Amniotic stem cell (primary cell): ENCODE measurements at places on chromosomes 2 and 18.
A peak's percentile ranks its signal among the peaks of the same experiment; 100 is the strongest.

GRCh38 chr18:58671632-58672564 lies 633 bp downstream of the MALT1 start:
- DNase-seq: no peak

GRCh38 chr2:138671566-138671965 lies 108.6 kb downstream of the NXPH2 start:
- DNase-seq: no peak

DNA sequence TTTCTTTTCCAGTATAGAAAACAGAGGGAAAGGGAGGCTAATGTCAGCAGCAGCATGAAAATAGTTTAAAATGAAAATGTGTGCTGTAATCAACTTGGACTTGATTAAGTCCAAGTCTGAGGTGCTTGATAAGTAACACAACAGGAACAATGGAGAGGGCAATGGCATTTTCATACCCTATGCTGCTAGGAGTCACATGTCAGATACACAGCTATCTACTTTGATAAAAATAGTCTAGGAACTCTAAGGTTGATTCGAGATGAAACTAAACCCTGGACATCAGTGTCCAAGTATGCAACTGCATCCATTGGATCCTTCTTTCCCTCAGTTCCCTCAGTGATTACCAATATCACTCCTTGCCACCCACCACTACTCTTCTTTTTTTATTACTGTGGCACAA lies 4.6 kb upstream of the C18orf63 start:
- no peak for DNase-seq

DNA sequence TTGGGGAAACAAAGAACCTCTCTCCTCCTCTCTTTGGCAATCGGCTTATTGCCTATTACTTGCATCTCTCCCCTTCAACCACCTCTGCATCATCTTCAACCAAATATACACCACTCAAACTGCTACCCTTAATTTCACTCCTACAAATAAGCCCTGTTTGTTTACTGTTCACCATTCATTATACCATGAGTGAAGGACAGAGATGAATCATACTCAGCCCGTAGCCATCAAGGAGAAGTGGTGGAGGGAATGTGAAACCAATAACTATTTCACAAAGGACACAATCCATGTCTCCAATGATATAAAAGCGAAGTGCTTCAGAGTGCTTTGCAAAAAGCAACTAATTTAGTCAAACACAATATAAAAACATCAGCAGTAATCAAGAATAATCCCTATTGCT lies 76.8 kb downstream of the CACNB4 start:
- DNase-seq: no peak

DNA sequence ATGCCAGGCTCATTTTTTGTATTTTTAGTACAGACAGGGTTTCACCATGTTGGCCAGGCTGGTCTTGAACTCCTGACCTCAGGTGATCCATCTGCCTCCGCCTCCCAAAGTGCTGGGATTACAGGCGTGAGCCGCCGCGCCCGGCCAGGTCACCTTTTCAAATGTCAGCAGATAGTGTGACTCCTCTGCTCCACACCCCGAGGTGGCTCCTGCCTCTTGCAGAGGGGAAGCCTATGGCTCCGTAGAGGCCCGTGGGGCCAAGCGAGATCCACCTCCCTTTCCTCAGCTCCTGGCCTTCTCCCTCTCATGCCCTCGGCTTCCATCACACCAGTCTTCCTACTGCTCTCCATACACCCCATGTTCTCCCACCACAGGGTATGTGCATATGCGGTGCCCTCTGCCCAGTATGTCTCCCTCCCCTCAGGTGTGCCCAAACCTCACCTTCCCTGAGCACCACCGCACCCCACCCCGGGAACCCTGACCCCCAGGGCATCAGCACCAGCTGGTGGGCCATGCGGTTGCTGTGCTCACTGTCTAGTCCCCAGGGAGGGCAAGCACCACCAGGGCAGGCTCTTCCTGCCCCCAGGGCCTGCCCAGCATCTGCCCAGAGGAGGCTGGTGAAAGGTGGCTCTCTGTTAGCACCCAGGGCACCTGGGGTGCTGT lies 10.7 kb downstream of the GPR17 start:
- DNase-seq: no peak

DNA sequence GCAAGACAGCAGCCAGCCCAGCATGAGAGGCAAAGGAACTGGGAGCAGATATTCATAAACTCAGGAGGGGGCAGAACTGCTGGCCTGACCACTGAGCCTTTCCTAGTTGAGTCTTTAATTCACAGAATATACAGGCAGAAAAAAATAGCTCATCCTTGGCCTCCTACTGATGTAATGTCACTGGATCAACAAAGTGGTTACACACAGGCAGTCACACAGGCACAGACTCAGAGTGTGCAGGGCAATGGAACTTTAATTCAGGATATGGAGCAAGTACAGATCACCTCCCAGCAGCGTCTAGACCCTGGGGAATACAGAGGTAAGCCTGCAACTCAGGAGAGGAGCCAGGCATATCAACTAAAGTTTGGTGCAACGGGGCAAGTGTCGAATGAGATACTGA lies 75.4 kb downstream of the TNP1 start:
- DNase-seq: no peak

GRCh38 chr2:45412754-45413379 lies 198.2 kb downstream of the SRBD1 start:
- DNase-seq: no peak

DNA sequence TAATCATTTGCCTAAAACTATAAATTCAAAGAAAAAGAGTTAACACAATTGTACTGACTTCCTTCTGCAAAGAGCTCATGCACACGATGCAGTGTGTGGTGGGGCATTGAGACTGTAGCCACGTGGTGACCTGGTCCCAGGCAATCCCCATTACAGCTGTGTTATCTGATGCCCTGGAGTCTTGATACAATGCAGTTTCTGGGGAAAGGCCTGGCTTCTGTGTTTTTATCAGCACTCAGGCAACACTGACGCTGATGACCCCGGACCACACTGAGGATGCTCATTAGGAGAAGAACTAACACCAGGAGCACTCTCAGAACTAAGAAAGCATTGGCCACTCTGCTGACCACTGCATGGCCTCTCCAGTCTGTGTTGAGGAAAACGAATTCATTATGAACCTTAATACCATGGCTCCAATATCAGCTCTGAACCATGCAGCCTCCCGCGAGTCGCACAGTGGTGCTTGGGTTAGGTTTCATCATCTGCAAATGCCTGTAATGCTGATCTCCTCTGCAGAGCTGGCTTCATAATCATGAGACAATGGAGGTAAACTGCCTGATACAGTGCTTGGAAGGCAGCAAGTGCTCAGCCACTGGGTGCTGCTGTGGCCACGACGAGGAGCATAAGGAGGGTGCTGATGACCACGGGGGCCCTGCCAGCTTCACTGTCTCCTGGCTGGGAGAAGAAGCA lies 218.5 kb downstream of the MYT1L start:
- DNase-seq: no peak

DNA sequence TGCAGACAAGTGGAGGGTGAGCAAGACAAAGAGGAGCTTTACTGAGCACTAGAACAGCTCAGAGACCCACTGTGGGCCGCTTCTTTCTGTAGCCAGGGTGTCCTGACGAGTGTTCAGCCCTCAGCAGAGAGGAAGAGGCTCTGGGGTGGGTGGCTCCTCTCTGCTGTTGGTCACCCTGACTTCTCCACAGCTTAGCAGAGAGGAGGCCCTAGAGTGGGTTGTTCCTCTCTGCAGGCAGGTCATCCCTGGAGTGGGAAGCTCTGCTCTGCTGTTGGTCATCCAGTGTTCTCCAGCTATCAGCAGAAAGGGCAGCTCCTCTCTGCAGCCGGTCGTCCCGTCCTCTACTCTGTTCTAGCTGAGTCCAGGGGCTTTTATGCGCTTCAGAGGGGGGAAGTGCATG lies 286.5 kb downstream of the ICOS start:
- DNase-seq: no peak

GRCh38 chr2:190811811-190812210 lies 68.8 kb upstream of the GLS start:
- no peak for DNase-seq

DNA sequence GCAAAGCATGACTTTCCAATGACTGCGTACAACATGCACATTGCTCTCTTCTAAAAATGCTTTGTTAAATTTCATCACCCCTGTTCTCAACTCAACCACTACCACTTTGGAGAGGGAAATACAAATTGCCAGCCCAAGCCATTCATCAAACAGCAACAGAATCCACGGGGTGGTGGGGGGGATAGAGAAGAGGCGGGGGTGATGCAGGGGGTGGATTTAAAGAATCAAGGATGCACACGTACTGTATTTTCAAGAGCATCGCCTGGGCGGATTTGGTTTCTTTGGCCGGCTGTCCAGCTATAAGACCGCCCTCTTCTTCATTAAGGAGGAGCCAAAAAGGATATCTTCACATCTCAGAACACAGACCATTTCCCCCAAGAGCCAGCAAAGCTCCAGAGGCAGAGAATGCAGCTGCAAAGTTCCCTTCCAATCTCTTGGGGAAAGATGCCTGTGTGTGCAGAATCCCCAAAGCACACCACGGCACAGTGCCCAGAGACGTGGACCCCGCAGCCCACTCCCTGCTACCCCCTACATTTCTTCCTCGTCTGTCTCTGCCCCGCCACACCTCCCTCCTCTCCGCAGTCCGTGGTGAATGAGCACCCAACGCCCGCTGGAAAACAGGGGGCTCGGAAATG lies 977 bp downstream of the SLC8A1 start:
- DNase-seq: peak; percentile 63

DNA sequence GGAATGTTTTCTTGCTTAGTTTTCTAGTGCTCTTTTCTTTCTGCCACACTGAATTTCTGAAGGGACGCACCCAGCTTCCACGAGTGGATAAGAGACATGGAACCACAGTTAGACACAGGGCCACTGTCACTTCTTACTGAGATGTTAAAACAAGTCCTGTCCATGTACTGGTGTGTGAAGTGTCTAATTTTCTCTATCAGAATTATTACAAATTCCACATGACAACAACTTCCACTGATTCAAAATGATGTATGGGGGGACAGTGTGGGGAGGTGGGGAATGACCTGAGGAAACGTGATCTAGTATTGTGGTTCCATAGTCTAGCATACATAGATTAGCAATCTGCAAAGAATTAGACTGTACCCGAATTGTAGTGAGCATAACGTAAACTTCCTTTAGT lies 169.6 kb downstream of the TMEM247 start:
- DNase-seq: no peak

GRCh38 chr2:143158098-143158497 lies 28.9 kb downstream of the ARHGAP15 start:
- DNase-seq: no peak

DNA sequence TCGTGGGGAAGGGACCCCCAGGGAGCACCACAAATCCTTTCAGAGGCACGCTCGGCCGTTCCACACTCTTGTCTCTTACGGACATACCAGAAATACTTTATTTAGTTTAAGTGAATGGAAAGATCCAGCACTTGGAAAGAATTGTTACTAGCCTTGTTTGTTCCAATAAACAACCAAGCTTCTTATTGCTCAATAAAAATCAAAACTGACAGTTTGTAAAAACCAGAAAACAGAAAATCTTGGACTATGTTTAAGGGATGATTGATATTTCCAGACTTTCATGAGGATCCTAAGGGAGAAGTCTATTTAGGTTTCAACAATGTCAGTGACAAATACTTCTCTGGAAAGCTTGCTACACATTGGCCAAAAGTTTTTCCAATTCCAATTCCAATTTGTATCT lies 31.6 kb upstream of the CCBE1 start:
- no peak for DNase-seq

DNA sequence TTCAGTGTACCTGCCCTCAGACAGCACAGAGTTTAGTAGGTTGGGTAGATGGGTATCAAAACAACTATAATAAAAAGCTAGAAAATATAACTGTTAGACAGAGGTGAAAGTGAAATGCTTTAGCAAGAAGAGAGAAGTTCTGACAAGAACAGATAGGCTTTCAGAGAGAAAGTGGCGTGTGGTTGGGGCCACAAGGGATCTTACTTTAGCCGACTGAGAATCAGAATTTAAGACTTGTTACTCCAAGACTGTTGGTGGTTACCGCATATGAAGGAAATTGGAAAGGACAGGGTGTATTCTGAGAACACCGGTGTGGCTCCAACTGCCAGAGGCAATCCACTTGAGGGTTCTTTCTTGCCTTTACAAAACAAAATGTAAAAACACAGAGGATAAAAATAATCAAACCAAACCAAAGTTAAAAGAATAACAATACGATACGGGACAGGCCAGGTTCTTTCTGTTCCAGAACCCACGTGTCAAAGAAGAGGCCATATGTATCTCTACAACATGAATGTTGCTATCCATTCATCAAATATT lies 44.4 kb upstream of the AGPS start:
- no peak for DNase-seq

DNA sequence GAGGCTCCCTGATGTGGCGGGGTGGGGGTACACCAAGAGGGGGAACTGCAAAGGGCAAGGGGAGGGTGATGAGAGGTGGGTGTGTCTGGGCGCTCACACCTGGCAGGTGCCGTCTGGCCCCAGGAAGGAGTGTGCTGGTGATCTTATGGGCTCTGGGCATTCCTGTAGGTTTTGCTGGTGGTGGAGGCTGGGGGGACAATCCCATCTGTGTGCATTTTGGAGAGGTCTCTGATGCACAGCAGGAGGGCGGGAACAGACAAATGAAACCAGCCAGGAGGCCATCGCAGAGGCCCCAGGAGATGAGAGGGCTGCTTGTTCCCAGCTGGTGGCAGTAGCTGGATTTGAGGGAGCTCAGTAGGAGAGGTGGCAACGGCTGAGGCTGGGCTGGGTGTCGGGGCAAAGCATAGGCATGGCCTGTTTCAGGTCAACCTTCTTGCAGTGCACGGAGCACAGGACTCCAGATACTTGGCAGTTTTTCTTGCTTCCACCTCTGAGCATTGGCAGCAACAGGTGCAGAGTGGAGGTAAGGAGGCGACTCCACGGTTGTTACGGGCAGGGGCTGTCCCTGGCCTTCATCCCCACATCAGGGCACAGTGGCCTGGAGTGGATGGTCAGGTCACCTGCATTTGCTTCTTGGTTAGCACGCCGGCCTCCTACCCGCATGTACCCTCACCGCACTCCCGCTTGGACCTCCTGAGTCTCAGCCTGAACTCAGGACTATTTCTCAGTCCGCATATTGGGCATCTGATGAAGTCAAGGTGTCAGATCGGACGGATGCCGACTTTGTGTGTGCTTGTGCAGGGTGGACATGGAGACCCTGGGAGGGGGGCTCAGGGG lies 194.2 kb upstream of the HDAC4 start:
- DNase-seq: no peak
